ENCODE measurements at places on chromosomes 7 and 10.

DNA sequence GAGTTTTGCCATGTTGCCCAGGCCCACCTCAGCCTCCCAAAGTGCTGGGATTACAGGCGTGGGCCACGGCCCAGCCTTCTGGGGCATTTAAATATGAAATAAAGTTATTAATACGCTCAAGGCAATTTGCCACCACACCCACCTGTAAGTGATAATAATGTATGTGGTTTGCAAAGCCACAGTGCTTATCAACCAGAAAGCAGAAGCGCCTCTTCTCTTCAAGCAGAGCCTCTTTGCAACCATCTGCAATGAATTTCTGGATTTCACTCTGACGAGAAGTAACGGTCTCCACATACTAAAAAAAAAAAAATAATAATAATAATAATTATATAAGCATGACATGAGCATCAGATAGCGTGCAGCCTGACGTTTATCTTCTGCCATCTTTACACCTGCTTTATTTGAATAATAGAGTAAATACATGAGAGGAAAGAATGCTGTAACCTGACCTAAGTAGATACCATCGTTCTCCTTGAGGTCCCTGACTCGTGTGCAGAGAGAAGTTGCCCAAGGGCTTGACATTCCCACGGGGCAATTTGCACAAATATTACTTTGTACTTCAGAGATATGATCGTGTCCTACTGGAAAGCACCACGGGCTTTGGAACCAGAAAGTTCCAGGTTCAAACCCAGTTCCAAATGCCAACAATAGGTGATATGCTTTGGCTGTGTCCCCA lies 34.0 kb downstream of the BRI3 start:
- no peak for DNase-seq

- DNase-seq = no peak
Observed at GRCh38 chr7:55484241-55484640, 88.1 kb downstream of the VOPP1 start.

DNA sequence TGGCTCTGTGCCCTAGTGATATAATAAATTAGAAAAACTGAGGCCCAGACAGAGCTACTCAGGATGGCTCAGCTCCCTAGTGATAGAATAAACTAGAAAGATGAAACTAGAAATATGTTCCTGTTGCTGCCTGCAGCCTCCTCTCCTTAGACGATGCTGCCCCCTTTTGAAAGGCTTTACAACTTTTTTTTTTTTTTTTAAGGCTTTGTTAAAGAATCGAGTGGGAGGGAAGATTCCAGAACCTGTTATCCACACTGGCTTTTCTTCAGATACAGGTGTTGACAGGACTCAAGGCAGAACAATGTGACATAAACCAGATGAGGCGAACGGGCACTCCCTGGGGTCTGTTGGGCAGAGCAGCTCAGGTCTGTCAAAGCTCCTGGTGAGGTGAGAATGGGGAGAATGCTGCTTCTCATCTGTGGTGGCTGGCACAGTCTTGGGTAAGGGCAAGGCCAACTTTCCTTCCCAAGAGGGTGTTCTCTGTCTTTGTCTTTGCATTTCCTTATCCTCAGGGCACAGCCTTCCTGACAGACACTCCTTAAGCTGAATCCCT lies 175.1 kb downstream of the COBL start:
- DNase-seq = no peak

- DNase-seq = no peak
Observed at GRCh38 chr7:151524845-151525244, 5.2 kb upstream of the RHEB start.

DNA sequence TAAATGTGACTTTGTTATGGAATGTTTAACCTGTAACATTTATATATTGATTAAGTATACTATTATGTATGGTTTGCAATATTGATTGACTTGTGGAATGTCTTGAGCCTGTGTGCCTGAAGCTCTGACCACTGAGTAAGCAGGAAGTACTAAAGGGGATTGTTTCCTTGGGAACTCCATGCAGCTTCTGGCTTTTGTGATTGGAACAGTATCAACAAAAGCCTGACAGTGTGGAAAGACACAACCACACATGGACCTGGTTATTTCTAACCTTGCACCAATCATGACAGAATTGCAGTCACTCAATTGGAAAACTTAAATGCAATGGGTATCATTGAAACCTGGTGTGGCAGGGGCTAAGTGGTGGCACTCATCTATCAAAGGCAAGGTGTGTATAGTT lies 45.5 kb upstream of the PIK3CG start:
- DNase-seq = no peak

GRCh38 chr10:113517165-113517900 lies 35.5 kb upstream of the HABP2 start:
- DNase-seq = no peak

- DNase-seq = peak; percentile 89
Observed at GRCh38 chr10:103668351-103669242, 175.1 kb downstream of the NEURL1 start.

DNA sequence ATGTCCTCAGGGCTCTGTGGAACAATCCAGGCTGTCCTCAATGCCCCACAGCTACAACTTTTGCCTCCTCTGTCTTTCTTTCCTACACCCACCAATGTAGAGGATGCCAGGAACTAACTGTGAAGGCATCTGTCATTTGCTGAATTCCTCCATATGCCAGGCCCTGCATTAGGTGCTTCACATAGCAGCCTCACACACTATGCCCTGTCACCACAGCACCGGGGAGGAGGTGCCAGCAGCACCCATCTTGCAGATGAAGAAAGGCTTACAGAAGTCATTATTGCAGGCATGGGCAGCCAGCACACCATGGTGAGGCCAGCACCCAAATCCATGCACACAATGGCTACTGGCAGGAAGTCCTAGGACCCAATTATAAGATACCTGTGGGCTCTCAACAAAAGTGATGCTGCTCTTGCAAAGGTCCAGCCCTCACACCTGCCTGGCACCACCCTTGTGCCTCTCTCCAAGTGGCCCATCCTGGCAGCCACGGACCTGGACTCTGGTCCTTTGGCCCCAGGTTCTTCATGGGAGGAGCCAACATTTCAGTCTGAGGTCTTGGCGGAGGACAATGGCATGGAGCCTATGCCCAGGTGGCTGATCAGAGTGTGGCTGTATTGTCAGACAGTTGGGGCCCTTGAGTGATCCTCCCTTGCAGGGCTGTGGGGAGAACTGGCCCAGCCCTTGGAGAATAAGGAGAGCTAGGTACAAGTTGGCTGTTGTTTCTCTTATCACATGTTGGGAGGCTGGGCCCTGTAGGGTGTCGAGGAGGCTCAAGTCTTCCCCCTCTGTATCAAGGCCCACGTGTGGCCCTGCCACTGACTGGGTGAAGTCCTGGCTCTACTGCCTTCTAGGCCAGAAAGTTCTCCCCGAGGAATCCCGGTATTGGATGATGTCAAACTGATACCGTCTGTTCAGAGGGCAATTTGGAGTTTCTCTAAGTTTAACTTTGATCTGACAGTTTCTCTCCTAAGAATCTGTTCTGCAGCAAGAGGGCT lies 14.4 kb upstream of the MYL7 start:
- no peak for DNase-seq

DNA sequence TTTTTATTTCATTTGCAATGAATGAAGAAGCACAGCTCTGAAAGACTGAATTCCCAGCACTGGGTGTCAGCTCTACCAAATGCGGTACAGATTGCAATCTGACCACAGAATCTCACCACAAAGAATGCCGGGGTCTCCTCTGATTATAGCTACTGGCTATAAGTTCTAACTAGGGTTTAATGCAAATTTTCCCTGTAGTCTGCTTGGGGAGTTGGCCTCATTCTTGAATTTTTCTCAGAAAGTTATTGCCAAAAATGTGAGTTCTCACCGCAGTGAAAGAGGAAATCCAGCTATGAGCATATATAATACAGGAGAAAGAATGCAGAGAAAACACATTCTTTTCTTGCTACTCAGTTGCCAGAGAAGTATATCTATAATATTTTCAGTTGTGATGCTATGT lies 1255.7 kb upstream of the LRRTM3 start:
- DNase-seq = no peak

GRCh38 chr7:35694161-35694783 lies 663 bp downstream of the HERPUD2 start:
- DNase-seq = peak; percentile 50

GRCh38 chr10:124573726-124574455 lies 112.3 kb downstream of the LHPP start:
- DNase-seq = no peak

DNA sequence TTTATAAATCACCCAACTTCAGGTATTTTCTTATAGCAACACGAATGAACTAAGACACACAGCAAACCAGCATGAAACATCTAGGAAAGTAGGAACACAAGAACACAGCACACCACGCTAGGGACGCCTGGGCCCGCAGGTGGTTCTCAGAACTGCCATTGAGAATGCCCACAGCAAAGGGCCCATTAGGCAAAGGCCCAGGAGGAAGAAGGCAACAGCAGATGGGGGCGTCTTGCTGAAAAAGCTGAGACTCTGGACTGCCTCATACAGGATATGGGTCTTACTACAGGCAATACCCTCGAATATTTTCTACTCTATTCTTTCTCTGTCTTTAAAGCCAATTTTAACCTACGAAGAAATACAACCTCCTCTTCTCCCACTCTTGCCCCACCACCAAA lies 77.3 kb downstream of the PARD3 start:
- no peak for DNase-seq

DNA sequence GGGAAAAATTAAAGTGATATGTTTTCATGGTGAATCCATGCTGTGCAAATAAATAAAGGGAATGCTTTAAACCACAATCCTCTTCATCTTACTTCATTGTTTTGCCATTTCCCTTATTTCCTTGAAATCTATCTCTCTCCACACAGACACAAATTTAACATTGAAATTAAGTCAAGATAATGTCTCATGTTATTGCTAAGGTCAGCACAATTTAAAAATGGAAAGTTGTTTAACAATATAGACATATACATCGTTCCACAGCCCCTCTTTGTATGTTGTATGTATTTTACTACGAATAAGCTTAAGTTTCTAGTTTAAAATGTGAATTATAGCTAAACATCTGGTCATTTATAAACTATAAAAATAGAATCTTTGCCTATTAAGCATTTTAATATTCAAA lies 256.9 kb downstream of the PLXDC2 start:
- no peak for DNase-seq

DNA sequence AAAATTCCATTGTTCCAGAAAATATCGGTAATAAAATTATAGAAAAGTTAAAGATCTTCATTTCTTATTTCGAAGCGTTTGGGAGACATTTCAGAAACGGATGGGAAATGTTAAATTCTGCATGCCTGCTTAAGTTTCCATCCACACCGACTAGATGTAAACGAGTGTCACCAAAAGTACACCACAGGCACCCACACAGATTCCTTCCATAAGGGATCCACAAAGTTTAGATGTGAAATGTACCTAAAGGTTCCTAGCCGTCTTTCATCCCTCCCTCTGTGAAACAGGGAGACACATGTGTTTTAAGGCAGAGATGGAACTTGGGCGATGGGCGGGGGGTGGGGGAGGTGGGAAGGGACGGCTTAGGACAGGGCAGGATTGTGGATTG lies 621 bp upstream of the CAV1 start:
- no peak for DNase-seq

DNA sequence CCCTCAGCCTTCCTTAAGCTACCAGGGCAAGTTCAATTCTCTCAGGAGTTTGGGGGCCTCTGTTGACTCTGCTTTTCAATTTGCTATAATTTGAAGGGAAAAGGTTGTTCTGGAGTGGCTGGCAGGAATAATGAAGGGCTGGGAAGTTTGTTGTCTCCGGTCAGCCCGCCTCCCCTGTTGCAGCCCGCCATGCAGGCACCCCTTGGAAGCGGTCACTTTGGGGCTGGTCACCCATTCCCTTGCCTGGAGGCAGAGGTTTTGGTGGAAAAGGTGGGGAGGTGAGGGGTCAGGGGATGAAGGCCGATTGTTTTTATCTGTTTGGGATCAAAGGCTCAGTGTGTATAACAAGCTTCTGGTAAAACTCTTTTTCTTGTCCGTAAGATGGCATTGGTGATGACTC lies 79.1 kb downstream of the GRK5 start:
- no peak for DNase-seq

DNA sequence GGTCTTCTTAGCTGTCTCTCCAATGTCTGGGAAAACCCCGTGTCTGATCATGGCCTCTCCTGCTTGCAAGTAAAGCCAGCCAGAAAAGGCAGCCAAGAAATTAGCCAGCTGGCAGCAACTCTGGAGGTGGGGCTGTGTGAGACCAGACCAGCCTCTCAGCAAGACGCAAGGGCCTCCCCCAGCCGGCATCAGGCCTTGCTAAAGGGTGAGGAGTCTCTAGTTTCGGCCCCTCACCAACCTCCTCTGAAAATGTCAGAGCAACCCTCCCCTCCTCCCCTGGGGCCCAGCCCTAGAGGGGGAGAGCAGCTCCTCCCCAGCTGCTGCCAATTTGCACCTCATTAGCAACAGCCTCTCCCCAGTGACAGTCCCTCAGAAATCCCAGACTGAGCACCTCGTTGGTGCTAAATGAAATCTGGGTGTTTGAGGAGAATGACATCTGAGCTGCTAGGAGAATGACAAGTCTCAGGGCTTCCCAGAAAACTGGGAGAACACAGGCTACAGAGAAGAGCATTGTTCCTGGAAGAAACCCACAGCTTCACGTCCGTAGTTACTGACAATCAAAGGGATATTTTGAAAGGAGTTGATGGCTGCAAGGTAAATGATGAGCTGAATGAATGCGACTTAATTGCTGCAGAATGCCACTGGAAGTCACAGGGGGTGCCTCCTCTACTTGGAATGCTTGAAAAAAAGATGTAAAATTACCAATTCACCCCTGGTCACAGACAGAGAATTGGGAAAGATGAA lies 25.9 kb downstream of the DGKI start:
- peak; percentile 86 for DNase-seq

- DNase-seq = peak; percentile 41
Observed at GRCh38 chr7:91310830-91311460, 46.7 kb downstream of the FZD1 start.

- DNase-seq = no peak
Observed at GRCh38 chr7:149794661-149795060, 21.3 kb upstream of the ZNF467 start.

- DNase-seq = no peak
Observed at GRCh38 chr7:108613949-108614381, 44.3 kb downstream of the DNAJB9 start.

DNA sequence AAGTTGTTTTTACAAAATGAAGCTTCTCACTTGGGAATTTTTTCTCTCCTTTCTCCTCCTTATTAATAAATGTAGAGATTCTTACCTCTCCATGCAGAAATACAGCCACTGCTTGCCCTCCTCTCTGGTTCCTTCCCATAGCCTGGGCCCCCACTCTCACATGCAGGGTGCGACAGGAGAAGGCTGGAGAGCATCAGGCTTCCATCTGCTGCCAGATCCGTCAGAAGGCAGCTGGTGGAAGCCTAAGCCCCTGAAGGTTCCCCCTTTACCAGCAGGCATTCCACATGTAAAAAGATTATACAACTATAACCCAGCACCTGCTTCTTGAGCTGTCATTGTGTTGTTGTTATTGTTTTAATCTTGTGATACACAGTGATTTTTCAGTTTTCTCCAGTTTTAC lies 314.2 kb downstream of the LHFPL3 start:
- no peak for DNase-seq

All from Right ventricle myocardium superior (tissue), 1 donor.